ENCODE measurements at places on chromosomes 7 and 10. TPM values are rescaled to one million over a fixed set of nuclear protein-coding genes. Genes with fewer than 3 reads are reported as not detected.

GRCh38 chr7:141956084-141956483, 9.3 kb upstream of the CLEC5A start:
- DNase-seq = no peak

DNA sequence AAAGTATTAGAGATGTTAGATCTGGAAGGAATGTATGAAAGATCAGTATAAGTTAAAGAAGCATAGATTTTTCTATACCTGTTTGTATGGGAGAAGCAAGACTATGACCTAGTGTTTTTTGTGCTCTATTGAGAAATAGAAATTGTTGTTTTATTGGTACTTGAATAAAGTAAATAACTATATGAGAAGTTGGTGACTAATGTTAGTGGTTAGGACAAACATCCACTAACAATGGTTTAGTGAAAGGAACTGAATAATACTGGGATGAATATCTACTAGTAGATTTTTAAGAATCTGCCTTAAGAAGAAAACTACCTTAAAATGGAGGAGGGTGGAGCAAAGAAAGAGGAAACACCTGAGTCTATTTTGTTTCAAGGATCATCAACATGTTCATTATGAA, 521.1 kb upstream of the POT1 start:
- no peak for DNase-seq

DNA sequence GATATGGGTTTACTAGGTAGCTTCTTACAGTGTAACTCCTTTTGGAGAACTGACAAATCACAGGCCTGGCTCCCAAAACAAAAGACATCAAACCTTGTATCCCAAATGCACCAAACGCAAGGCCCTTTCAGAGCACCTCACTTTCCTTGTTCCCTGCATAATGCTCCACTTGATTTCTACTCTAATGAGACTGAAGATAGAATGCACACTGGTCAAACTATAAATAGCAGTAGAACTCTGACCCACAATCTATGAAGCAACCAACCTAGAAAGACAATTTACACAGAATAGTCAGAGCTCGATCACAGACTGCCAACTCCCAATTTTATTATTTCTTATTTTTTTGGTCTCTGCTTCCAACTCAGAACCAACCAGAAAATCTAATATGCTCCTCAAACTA, 214.4 kb downstream of the CACNA2D1 start:
- no peak for DNase-seq

DNA sequence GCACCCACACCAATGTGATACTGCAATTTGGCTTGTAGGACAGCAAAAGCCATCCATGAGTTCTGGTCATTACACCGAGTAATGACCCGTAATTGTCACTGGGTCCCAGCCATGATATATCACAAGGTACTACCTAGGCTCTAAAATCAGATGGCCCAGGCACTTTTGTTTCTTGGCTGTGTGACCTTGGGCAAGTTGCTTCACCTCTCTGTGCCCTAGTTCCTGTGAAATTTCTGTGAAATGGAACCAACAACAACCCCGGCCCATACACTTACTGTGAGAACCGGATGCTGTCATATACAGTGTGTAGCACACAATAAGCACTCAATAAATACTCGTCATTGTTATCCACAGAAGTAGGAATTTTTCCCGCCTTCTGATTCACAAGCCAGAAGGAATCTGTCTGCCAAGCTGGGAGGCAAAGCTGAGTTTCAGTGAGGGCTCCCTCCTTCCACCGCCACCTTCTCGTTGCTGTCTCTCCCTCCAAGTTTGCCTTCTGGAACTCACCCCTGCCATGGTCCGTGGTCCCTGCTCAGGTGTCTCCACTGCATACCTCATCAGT, 6.4 kb upstream of the CYTH3 start:
- DNase-seq = no peak

GRCh38 chr10:124315591-124316270, 103.0 kb downstream of the OAT start:
- no peak for DNase-seq

- DNase-seq = no peak
These were observed 51.9 kb upstream of the BAIAP2L1 start for GRCh38 chr7:98452791-98453190.

DNA sequence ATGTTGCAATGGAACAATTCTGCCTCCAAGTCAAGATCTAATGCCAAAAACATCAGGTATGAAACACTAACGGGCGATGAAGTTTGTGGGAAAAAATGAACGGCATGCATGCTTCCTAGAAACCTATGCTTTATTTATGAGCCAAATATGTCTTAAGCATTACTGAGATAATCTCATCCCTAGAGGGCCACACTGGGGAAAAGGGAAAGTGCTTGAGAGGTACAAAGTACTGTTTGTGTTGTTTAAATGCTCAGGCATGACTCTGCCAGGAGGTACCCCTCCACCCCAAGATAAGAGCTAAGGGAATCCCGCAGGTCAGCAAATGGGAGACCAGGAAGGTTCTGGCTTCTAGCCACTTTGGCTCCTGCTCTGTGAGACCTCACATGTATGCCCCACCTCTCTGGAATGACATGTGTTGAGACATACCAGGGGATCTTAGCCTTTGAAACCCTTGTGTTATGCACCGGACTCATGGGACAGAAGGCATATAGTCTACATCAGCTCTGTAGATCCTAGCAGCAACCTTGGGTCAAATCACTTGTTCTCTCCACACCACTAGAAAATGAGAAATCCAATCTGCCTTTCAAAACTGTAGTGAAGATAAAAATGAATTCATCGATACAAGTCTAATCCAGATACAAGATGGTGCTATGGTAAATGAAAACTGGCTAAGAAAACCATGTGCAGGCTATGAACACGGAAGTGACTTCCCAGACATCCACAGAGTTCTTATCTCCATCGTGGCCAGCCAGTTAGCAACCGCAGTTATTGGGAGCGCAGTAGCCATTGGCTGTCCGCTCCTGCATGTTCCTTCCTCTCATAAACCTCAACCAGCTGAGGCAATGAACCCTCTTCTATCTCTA, 61.0 kb downstream of the CREB3L2 start:
- DNase-seq = no peak

CRTAC1 gene
- 3.2 TPM for total RNA-seq

ANXA11 gene
- total RNA-seq = 199 TPM

DNAJC9 gene
- 42.2 TPM for total RNA-seq

BLNK gene
- 0.55 TPM for total RNA-seq

LSM5 gene
- total RNA-seq = 10.0 TPM

SPOCK2 gene
- 48.8 TPM for total RNA-seq

GIMAP7 gene
- not detected for total RNA-seq

CPA4 gene
- 0.25 TPM for total RNA-seq
